CD4-positive, alpha-beta T cell treated with Interleukin-17A for 4 hours (primary cell): ENCODE measurements at places on chromosomes 7 and 10.

DNA sequence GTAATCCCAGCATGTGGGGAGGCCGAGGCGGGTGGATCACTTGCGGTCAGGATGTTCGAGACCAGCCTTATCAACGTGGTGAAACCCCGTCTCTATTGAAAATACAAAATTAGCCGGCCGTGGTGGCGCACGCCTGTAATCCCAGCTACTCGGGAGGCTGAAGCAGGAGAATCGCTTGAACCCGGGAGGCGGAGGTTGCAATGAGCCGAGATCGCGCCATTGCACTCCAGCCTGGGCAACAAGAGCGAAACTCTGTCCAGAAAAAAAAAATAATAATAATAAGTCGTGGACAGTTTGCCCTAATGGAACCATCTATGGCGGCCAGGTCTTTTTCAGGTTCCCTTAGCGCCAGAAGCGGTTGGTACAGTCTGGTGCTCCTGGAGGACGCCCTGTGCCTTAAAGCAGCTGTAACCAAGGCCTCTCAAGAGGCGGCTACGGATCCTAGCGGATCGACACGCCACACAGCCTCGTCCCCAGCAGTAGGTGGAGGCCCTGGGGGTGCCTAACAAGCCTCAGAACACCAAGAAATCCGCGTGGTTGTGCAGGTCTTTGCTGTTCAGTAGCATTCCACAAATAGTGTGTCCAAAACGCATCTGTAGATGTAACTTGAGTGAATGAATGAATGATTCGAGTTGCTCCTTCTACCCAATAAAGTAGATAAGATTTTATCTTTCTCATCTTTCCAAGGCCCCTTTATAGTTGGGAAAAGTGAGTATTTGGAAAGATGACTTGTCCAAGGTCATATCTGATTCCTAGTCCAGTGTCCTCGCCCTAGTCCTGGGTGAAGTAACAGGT is 982 bp downstream of the PGAM1 start:
- no peak for DNase-seq

GRCh38 chr7:132498319-132498718 is 78.0 kb downstream of the PLXNA4 start:
- DNase-seq = no peak

GRCh38 chr10:71126432-71126831 is 85.9 kb upstream of the UNC5B start:
- DNase-seq = no peak

GRCh38 chr7:38186593-38187314 is 8.7 kb downstream of the STARD3NL start:
- no peak for DNase-seq

DNA sequence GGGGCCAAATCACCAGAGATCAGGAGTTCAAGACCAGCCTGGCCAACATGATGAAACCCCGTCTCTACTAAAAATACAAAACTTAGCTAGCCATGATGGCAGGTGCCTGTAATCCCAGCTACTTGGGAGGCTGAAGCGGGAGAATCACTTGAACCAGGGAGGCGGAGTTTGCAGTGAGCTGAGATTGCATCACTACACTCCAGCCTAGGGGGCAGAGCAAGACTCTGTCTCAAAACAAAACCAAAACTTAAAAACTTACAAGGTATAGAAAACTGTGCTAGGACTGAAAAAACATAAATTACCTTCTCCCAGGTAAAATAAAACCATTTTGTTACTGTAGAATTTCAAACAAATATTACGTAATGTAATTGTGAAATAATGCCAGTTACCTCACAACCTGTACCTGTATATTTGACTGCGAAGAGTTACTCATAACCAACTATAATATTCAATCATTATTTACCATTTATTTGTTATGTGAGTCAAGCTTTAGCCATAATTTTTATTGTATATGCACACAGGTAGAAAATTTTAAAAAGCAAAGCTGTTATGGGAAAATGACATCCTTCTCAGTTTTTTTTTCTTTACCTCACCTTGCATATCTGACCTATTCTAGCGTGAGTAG is 180.9 kb downstream of the SEMA3A start:
- DNase-seq = no peak

- no peak for DNase-seq
These were observed 23.7 kb upstream of the MRC1 start for GRCh38 chr10:17785276-17785930.

DNA sequence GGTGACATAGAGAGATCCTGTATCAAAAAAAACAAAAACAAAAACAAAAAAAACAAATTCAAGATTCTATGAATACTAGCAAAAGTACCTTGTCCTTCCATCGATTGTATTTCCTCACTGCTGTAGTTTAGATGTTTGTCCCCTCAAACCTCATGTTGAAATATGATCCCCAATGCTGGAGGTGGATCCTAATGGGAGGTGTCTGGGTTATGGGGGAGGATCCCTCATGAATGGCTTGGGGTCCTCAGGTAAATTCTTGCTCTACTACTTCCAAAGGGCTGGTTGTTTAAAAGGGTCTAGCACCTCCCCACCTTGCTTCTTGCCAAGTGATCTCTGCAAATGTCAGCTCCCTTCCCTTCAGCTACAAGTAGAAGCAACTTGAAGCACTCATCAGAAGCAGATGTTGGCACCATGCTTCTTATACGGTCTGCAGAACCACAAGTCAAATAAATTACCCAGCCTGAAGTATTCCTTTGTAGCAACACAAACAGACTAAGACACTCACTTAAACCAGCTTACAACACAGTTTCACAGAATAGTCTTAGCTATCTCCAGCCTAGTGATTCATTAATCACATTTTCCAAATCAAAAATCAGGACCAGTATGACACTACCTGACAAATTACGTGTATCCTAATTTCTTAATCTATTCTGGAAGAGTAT is 20.7 kb downstream of the ABI1 start:
- DNase-seq = no peak
